ENCODE measurements at places on chromosomes 5 and 9.

DNA sequence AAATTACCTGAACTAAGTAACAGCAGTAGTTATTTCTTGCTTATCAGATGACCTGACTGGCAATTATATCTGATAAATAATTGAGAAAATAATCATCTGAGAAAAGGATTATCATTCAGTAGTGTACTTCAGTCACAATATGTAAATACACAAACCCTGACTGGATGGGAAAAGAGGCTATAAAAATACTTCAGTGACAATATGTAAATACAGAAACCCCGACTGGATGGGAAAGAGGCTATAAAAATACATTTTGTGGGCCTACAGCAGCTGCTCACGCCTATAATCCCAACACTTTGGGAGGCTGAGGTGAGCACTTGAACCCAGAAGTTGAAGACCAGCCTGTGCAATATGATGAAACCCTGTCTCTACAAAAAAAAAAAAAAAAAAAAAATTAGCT lies 11.1 kb downstream of the UBAP2 start:
- DNase-seq: no peak

GRCh38 chr5:113450462-113450861 lies 15.7 kb upstream of the TSSK1B start:
- no peak for DNase-seq

GRCh38 chr5:74402553-74402952 lies 238.0 kb downstream of the ENC1 start:
- DNase-seq: no peak

GRCh38 chr9:102101723-102102122 lies 363.3 kb upstream of the GRIN3A start:
- no peak for DNase-seq

DNA sequence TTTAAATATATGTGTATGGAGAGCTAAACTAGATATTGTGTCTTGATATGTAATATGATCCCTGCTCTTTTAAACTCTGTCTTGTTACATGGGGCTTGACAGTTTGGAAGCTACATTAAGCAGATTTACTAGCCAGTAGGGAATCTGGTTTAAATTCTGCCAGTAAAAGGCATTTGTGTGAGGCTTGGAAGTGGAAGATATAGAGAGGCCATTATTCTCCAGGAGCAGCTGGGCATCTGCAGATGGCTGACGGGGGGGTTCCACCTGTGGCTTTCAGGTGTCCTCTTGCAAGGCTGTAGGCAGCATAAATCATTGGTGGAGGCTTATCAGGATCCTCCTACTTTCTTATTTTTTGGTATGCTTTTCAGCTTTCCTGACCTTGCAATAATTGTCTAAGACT lies 179.1 kb upstream of the FBXL7 start:
- no peak for DNase-seq

- no peak for DNase-seq
Measured at GRCh38 chr5:89380635-89381034, 497.7 kb upstream of the MEF2C start.

- no peak for DNase-seq
Measured at GRCh38 chr5:124126504-124127217, 614.7 kb downstream of the CSNK1G3 start.

DNA sequence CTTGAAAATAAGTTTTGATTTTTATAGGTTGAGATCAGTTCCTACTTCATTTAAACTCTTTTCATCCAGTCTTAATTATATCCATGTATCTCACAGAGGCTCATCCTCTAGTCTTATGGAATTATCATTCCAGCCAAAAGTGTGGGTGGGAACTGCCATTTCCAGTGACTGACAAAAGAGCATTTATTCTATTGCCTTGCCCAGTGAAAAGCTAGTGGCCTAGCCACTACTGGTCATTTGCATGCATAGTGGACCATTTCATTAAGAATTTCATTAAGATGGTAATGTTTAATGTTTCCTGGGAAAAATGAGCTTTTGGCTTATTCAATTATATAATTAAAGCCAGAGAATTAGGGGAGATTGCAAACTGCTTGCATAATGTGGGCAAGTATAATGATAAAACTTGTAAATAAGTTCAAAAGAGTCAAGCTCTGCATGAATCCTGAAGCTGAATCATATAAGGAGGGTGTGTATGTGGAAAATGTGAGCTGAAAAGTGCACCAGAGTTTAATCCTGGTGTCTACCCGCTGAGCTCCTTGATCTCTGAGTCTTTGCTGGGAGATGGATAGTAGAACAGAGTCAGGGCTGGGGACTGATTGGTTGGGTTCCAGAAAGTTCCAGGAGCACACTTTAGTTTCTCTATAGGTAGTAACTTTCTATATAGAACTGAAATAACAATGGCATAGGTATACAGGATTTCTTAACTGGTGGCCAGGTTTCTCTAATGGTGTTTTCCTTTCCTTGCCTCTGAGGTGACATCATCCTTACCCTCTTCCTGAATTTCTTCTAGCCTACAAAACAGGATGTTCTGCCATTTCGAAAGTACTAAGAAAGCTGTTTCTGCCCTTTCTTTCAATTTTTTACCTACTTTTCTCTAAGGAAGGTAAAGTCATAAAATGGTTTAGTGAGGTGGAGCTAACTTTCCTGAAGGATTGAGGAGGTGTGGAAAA lies 78.5 kb downstream of the KIF4B start:
- DNase-seq: no peak

- DNase-seq: no peak
Measured at GRCh38 chr5:96439477-96440184, 6.6 kb upstream of the PCSK1 start.

DNA sequence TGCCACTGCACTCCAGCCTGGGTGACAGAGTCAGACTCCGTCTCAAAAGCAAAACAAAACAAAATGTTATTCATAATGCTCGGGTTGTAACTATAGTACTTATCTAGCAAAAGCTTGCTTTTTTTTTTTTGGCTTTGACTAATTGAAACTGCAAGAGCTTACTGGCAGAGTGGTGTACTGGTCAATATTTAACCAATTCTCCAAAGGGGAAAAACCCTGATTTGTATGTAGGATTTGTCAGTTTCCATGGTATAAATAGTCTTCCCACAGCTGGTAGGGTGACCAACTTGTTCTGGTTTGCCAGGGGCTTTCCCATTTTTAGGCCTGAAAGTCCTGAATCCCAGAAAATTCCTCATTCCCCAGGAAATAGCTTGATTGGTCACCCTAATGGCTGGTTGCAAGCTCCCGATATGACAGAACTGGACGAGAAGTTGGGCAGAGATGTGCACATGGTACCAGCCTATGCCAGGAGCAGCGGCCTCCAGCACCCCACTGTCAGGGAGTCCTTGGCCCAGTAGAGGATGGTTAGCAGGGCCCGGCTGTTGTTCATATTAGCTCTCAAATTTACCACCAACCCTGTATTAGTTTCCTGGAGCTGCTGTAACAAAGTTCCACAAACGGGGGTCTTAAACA lies 58.0 kb downstream of the FXN start:
- no peak for DNase-seq

- DNase-seq: no peak
Measured at GRCh38 chr5:170430866-170431437, 41.8 kb upstream of the KCNMB1 start.

GRCh38 chr5:147567917-147568598 lies 58.2 kb upstream of the DPYSL3 start:
- DNase-seq: no peak

DNA sequence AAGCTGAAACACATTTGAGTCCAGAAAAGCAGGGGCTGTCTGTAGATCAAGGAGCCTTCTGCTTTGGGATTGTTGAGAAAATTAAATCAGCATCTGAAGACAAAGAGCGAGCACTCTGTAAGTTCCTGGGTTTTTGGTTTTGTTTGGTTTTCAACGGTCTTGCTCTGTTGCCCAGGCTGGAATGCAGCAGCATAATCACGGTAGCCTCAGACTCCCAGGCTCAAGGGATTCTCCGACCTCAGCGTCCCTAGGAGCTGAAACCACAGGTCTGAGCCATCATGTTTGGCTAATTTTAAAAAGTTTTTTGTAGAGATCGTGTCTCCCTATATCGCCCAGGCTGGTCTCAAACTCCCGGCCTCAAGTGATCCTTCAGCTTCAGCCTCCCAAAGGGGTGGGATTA lies 266.5 kb upstream of the ADAMTS16 start:
- DNase-seq: no peak

- DNase-seq: no peak
Measured at GRCh38 chr5:172410160-172410559, 44.2 kb downstream of the SH3PXD2B start.

GRCh38 chr5:177555665-177556064 lies 1.3 kb upstream of the FAM193B start:
- DNase-seq: no peak

- DNase-seq: no peak
Measured at GRCh38 chr9:8206720-8207119, 407.1 kb upstream of the DMAC1 start.

GRCh38 chr9:104868687-104869404 lies 59.1 kb downstream of the ABCA1 start:
- peak; percentile 69 for DNase-seq

GRCh38 chr5:166726406-166726805 lies 1565.0 kb upstream of the WWC1 start:
- DNase-seq: no peak

DNA sequence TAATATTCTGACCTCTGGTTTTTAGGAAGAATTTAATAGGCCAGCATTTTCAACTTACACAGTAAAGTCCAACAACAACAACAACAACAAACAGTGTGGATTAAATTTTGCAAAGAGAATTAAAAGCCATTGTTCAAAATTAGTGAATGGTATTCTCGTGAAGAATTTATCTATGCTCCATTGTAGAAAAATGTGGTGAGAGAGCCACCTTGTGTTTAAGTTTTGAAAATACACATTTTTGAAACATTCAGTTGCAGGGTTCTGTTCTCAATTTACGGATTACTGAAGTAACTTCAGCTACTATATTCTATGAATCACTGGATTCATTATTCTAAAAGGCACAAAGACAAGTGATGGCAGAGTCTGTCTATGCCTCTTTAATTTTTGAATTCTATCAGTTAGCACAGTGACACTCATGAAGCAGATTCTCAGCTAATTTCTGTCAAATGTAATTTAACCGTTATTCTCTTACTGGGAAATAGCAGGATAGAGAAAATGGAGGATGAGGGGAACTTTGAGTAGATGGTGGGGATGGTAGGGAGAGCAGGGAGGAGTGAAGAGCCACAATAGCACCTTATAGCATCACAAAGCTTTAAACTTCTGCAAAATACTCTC lies 11.0 kb downstream of the CCDC152 start:
- DNase-seq: no peak

DNA sequence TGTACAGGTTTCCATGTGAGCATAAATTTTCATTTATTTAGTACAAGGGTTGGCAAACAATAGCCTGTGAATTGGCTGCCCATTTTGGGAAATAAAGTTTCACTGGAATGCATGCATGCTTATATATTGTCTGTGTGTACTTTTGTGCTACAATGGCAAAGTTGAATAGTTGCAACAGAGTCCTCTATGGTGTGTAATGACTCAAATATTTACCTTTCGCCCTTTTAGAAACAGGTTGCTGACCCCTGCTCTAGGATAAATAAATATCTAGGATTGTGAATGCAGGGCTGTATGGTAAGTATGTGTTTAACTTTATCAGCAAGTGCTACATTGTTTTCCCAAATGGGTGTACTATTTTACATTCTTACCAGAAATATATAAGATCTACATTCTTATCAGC lies 47.2 kb downstream of the XRCC4 start:
- no peak for DNase-seq

Measured in left ventricle myocardium inferior (tissue), 1 donor.